ENCODE measurements at places on chromosomes 7 and 10. TPM values are rescaled to one million over a fixed set of nuclear protein-coding genes. Genes with fewer than 3 reads are reported as not detected.

DNA sequence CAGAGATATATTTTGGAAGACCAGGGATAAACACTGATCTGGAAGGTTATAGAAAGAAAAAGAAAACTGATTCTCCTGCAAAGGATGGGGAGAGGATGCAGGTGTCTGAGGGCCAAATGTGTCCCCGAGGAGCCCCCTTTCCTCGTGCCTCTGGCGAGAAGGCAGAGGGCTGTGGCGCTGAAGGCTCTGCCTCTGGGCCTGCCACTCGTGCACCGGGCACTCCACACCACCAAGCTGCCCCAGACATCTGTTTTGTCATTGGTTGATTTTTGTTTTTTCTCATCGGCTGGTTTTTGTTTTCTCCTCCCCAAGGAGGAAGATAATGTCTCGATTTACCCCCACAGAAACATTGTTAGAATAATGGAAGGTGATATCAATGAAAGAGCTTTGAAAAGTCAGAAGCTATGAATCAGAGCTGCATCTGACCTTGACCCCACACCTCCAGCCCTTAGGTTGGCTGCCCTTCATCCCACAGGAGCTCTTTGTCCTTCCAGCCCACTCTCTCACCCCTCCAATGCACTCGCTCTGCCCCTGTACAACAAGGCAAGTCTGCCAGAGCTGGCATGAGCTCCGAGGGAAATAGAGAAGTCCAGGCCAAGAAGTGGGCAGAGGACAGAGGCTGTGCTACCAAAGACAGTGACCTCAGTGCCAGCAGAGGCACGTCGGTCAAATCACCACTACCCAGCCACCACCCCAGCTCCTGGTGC lies 124.8 kb downstream of the TCERG1L start:
- no peak overlapping the region for H3K4me3 ChIP-seq
- no peaks in the 10 kb centered on the region for H3K4me1 ChIP-seq
- no peak overlapping the region for H3K27ac ChIP-seq
- peaks cover 1% of the 10 kb centered on the region for H3K27me3 ChIP-seq
- no peak for DNase-seq
- peaks cover 7% of the 10 kb centered on the region for H3K36me3 ChIP-seq

DNA sequence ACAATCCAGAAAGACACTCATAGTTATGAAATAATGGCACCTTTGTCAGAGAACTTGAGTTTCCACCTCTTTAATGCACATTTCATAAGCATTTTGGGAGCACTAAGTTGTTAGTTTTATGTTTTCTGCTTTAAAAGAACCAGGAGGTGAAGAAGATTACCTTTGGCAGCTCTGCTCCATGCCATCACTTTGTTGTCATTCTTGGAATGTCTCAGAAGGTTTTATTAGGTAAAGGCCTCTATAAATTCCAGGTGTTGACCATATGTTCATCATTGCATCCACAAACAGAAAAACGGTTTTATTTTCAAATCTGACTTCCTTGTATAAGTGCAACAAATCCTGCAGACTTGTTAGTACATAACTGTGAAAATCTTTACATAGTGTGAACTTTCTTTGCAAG lies 424.8 kb downstream of the MDFIC start:
- H3K4me1 ChIP-seq: no peaks in the 10 kb centered on the region
- no peak overlapping the region for H3K27ac ChIP-seq
- no peak for DNase-seq

DNA sequence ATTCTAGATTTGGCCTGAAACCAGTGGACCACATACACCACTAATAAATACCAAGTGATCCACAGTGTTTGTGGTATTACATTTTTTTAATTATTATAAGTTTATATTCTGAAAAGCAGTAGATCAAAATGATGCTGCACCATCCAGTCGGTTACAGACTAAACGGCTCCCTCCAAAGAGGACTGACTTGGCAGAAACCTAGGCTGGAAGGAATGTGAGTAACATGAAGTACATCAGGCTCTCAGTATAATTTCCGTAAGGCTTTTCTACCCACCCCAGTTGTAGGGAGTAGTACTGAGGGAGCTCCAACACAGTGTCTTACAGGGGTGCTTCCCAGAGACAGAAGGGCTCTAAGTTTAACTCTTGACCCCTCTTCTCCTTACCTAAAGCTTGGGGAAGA lies 119.5 kb downstream of the TRRAP start:
- no peaks in the 10 kb centered on the region for H3K4me1 ChIP-seq
- no peak overlapping the region for H3K4me3 ChIP-seq
- no peak for DNase-seq
- no peaks in the 10 kb centered on the region for H3K36me3 ChIP-seq
- H3K27ac ChIP-seq: no peak overlapping the region

Gene AOAH
- not detected for total RNA-seq

Gene SPDYE2B
- total RNA-seq: not detected

Gene GSDME
- 12.7 TPM for total RNA-seq

Gene NDUFB2
- 127 TPM for total RNA-seq
